ENCODE measurements at places on chromosomes 11 and 22.

DNA sequence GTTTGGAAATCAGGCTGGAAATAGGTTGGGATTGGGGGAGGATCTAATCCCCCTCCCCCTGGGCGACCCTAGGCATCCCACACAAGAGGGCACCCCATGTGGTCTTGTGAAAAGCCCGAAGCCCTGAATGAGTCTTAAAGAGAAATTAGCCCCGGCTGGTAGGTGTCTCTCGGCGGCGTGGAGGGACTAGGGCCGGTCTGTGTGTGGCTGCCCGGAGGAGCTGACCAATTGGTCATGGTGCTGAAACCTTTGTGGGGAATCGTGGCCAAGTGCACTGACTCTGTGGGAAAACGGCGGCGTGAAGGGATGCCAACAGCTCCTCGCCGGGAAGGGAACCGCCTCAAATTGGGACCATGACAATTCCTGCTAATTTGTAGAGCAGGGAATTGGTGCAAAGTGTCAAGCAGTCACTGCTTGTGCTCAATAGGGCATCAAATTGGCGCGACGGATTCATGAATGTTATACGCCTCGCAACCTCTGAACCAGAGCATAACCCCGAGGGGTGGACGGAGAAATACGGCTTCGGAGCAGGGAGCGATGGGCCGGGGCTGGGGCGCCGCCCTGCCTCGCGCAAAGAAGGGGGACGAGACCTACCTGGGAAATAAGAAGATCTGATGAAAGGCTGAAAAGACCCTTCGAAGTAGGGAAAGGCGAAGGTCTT, 1.5 kb downstream of the DBX1 start:
- DNase-seq = peak; percentile 4

DNA sequence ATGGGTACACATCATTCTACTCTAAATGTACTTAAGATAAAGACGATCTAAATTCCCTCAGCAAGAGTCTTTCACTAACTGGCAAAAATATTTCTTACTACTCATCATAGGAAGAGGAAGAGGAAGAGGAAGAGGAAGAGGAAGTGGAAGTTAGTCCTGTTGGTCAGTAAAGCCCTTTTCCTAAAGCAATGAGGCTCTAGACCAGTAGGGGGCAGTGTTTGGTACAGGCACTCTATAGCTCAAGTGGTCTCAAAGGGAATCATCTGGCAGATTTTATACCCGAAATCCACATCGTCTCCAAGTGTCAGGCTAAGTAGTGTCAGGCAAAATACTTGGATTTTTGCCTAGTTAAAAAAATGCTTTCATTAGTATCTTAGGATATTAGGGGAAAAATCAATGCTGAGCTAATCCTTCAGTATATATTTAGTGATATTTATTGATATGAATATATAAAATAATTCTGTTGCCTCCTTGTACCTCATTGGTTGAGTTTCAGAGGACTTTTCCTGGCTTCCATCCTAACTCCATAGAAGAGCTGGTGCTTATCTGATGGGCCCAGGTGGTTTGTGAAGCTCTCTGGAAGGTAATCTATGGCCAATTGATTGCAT, 7.7 kb downstream of the BLID start:
- no peak for DNase-seq

DNA sequence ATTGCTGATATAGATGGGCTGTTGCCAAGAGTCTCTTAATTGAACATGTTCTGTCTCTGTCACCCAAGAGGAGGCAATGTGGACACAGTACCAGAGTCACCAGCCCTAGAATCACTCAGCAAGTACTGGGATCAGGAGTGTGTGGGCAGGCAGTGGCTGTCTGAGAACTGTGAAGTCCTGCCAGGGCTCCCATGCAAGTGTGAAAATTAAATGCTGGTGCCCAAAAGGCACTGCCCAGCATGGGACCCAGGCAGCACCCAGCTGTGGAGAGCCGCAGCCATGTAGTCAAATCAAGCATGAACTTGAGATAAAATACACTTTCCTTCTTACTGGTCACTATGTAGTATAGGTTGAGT, 19.9 kb downstream of the HIRA start:
- DNase-seq = no peak

GRCh38 chr22:37180531-37181231, 7.4 kb downstream of the C1QTNF6 start:
- DNase-seq = no peak

- no peak for DNase-seq
Measured at GRCh38 chr11:106262852-106263251, 185.4 kb downstream of the AASDHPPT start.

DNA sequence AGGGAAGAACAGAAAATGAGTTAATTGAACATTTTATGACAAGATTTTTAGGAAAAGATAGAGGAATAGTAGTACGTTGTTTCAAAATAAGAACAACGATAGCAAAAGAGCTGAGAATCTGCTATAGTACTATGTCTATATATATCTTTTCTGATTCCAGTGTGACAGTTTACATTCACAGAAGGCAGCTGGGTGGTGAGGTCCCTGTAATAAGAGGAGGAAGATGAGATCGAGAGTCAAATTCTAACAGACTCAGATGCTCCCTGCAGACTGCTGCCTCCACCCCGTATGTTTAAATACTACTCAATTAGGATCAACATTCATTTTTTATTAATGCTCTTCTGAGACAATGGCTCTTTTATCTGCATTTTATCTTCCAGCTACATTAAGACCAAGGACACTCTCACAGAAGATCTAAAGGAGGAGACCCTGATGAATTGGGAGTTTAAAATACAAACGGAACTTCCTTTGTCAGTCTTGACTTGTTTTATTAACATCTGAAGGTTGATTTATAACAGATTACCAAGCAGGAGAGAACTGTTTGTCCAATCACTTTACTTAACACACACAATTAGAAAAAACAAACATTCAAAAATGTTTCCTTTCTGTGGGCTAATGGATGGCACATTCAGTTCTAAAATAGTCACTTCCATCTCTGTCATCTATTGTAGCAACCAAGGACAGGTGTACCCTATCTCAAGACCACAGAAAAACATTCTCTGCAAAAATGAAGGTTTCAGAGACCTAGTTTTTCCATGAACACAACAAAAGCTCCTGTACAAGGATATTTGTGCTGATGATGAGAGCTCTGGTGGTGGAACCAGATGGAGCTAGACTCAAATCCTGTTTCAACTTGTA, 240.2 kb downstream of the CADM1 start:
- DNase-seq = no peak

DNA sequence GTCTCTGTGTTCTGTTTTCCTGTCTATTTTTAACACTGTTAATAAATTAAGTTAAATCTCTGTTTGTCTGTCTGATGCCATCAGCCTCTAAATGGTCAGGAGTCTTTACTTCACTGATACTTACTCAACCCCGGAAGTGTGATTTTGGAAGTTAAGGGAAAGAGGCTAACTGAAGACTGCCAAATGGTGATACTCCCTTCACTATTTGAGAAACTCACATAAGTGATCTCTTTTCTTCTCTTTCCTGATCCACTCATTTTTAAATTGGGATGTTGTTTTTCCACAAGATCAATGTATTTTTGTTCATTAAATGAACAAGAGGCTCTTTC, 389 bp upstream of the CASP12 start:
- no peak for DNase-seq

- no peak for DNase-seq
Measured at GRCh38 chr11:26048271-26048670, 283.7 kb upstream of the ANO3 start.

DNA sequence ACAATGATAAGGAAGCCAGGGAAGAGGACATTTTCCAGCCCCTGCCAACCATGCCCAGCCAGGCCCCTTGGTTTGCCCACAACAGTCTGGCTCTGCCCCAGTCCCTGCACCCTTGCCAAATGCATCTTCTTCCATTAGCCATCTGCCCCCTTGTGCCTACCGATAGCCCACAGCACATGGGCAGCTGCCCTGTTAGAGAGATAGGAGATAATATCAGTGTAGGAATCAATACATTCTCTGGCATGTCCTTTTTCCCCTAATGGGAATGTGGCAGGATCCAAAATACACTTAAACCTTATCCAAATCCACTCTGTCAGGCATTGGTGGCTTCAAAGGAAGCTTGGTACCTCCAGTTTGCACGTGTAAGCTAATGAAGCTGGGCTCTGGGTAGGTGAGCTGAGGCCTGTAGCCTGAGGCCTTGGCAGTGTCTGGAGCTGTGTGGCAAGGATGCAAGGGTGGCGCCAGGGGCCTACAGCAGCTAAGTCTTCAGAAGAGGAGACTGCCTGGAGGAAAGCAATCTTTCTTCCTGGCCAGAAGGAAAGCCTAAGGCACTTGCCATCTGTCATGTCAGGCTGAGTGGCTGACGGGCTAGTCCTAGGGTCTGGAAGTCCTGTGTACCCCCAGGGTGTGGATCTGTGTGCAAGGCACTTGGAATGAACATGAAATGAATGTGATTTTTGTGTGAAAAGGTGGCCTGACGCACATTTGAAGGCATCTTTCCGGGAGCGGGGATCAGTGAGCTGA, 164.2 kb upstream of the TBCEL start:
- no peak for DNase-seq

DNA sequence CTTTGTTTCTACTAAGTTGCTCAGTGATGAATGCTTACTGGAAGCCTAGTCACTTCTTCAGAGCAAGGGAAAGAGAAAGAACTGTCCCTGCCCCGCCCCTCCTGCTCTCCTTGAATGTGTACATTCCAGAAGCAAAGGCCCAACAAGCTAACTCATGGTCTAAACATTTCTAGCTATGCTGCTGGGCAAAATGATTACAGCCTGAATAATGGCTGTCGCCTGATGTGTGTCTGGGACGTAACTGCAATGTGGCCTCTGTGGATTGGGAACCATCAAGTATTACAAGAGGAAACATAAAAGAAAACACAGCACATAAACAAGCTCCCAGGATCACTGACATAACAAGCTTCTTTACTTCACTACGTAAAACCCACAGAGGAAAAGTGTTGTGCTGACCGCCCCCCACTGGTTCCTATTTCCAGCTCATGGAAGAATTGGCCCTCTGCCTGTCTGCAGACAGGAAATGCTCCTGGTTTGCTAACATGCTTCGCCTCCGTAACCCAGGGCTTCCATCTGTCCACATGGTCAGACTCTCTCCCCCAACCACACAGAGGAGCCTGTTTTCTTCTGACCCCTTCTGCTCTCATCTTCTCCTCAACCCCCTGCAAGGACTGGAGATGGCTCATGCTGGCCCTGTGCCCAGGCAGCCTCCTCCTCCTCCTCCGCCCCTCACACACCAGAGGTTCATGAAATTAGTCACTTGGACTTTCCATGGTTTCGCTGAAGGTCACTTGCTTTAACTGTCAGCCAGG, 187.2 kb downstream of the MAML2 start:
- peak; percentile 76 for DNase-seq

Data from AG09309 (cell line).